ENCODE measurements at places on chromosomes 12 and 14.

DNA sequence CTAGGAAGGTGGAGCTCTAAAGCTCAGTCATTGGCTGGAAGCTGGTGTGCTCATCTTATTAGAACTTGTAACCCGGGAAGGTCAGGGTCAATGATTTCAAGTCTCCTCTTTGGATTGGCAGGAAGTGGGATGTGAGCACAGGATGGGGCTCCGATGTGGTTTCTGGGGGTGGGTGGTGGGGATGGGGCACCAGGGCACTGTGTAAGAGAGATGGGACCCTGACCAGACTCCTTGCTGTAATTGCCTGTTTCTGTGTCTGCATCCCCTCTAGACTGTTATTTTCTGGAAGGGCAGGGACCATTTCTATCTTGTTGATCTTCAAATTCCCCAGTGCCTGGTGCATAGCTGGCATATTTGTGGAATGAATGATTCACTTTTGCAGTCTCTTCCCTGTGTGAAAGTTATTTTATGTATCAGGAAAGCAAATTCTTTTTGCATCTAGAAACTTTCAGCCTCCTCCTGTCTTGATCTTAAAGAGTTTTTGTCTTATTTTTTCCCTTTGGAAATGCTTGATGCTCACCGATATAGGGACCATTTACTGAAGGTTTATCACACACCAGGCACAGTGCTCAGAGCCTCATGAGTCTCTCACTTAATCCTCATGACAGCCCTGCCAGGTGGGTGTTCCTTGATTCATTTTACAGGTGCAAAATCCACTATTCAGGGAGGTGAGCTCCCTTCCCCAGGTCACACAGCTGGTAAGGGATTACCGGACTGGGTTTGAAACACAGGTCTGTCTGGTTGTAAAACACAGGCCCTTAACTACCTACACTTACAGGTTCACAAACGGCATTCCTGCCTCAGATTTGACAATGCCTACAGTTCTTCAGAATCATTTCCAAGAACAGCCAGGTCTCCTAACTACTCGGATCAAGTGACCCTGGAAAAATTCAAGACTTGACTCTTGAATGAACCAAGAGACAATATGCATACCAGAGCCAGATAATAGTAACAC is 86.9 kb upstream of the IGF1 start:
- DNase-seq = no peak

DNA sequence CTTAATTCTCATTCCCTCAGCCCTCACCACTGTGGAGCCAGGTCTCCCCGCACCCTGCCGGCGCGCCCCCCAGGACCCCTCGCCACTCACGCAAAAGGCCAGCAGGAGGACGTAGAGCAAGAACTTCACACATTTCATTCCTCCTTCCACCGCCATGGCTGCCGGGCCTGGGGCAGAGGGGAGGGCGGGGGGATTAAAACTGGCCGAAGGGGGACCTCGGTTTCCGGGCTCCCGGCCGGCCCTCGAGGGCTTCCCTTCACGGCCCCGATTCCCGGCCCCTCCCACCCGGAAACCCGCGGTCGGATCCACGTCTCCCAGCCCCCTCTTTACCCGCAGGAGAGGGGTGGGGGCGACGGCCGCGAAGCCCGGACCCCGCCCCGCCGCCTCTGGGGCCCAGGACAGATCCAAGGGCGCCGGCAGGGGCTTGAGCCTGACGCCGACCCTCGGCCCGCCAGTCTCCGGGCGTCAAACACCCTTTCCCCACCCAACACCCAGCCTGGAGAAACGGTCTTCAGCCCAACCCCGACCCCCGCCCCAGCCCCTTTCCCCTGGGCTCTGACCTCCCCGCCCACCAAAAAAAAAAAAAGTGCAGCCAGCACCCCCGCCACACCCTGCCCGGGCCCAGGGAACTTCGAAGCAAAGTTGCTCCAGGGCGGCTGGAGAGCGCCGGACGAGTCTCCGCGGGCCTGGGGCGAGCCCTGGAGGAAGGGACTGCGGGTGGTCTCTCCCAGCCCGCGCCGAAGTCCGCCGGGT is 447 bp downstream of the CD63 start:
- DNase-seq = peak; percentile 57

DNA sequence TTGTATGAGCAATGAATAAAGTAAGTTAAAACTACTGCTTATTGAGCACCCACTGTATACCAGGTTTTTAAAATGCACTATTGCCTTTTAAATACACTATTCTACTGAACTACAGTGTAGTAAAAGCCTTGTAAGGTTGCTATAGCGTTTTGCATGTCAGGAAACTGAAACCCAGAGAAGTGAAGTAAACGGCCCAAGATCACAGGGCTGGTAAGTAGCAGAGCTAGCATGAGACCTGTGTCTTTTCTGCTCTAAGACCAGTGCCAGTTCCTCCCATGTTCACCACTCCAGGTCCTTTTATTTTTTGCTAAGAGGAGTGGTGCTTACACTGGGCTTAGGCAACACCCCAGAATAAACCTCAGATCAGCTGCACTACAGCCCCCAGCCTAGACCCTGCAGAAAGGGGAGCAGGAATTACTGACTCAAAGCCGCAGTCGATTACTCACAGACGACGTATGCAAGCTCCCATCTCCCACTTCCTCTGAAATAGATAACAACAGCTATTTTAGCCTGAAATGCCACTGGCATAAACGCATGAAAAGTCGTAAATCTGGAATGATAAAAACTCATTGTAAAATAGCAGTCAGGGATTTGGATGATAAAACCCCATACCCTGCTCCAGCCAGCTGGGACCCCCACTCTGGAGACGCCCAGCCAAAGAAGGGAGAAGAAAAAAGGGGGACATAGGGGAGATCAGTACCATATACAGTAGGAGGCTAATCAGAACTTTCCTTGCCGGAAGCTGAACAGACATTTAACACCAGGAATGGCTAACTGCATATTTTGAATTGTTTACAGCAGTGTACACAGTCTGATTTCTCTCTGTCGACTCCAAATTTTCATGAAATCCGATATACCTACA is 108.3 kb downstream of the NUAK1 start:
- no peak for DNase-seq

DNA sequence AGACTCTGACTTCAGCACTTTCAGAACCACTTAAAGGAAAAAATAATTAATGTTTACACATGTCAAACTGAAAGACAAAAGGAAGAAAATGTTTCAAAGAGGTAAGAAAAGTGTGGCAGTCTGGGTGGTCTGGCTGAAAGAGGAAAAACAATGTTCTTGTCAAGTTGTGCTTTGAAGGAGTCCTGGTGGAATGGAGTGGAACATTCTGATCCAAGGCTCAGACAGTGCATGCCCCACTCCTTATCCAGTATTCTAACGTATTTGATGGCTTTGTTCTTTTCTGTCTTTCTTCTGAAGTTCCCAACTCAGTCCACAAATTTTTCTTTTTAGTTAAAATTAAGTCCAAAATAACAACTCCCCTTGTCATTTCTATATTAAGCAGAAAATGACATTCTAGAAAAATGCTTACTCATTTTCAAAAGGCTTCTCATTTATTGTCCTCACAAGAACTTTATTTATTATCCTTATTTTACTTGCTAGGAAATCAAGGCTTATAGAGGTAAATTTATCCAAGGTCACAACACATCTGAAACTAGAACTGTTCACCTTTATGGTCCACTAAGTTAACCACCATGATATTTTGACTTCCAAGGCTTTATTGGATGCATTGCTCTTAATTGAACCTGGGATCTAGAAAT is 121.7 kb upstream of the NAP1L1 start:
- DNase-seq = no peak

DNA sequence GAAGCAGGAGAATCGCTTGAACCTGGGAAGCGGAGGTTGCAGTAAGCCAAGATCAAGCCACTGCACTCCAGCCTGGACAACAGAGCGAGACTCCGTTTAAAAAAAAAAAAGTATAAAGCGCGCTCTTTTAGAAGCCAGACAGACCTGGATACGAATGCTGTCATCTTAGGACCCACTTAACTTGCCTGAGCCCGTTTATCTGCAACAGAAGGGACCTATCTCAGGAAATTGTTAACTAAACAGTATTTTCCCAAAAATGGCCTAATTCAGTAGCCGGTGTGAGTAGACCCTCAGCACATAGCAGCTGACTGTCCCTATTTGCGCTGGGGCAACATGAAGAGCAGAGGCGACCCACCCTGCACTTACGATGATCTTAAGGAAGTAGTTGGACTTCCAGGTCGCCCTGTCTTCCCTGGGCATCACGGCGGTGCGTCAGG is 529 bp downstream of the RPLP0 start:
- no peak for DNase-seq

GRCh38 chr12:93167331-93167730 is 210.4 kb upstream of the NUDT4 start:
- DNase-seq = no peak

GRCh38 chr12:59672273-59672672 is 76.4 kb downstream of the SLC16A7 start:
- DNase-seq = no peak

DNA sequence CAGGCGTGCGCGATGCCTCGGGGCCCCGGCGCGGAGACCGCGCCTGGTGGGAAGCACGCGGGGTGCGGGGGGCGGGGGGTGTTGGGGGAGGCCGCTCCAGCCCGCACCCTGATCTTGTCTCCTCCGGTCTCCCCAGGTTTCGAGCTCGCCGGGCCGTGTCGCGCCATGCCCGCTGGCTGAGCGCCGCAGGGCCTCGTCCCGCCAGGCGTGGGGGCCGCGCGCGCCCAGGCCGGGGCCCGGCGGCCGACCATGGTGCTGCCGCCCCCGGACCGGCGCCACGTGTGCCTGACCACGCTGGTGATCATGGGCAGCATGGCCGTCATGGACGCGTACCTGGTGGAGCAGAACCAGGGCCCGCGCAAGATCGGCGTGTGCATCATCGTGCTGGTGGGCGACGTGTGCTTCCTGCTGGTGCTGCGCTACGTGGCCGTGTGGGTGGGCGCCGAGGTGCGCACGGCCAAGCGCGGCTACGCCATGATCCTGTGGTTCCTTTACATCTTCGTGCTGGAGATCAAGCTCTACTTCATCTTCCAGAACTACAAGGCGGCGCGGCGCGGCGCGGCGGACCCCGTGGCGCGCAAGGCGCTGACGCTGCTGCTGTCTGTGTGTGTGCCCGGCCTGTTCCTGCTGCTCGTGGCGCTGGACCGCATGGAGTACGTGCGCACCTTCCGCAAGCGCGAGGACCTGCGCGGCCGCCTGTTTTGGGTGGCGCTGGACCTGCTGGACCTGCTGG is 2.4 kb downstream of the TMEM121 start:
- no peak for DNase-seq

DNA sequence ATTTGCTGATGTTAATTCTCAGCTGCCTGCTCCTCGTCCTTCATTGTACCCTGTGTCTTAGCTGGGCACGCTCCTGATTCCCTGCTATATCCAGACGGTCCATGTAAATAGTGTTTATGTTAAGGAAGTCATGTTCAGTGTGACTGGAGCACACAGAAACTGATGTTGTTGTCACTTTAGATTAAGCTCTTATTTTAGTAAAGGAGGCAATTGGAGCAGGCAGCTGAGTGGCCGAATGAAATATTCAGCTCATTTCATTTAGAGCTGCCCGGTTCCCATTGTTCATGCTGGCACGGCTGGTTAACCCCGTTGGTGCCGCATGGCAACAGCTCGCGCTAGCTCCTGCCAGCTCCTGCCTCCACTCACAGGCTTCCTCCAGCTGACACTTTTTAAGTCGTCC is 446.8 kb upstream of the SOX5 start:
- DNase-seq = peak; percentile 12

- peak; percentile 72 for DNase-seq
These were observed 84.4 kb downstream of the VWF start for GRCh38 chr12:6039894-6040601.

DNA sequence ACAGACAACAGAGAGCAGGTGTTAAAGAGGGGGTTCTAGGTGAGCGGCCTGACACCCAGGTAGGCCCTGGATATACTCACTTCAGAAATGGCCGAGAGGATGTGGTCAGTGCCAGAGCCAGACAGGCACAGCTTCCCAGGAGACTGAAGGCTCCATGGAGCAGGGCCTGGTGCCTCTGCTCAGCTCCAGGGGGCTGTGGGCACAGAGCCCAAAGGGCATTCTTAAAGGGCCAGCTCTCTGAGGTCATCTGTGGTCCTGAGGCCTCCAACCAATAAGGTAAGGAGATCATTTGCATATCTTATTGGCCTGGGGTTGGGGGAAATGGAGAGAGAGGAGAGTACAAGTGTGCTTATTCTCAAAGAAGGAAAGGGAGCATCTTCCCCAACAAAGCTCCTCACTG is 9.7 kb upstream of the PCK2 start:
- no peak for DNase-seq

- DNase-seq = no peak
These were observed 159.4 kb upstream of the PLEKHG7 start for GRCh38 chr12:92543359-92543758.
